NCI-H446 (cell line): ENCODE measurements at places on chromosomes 13 and 19.

DNA sequence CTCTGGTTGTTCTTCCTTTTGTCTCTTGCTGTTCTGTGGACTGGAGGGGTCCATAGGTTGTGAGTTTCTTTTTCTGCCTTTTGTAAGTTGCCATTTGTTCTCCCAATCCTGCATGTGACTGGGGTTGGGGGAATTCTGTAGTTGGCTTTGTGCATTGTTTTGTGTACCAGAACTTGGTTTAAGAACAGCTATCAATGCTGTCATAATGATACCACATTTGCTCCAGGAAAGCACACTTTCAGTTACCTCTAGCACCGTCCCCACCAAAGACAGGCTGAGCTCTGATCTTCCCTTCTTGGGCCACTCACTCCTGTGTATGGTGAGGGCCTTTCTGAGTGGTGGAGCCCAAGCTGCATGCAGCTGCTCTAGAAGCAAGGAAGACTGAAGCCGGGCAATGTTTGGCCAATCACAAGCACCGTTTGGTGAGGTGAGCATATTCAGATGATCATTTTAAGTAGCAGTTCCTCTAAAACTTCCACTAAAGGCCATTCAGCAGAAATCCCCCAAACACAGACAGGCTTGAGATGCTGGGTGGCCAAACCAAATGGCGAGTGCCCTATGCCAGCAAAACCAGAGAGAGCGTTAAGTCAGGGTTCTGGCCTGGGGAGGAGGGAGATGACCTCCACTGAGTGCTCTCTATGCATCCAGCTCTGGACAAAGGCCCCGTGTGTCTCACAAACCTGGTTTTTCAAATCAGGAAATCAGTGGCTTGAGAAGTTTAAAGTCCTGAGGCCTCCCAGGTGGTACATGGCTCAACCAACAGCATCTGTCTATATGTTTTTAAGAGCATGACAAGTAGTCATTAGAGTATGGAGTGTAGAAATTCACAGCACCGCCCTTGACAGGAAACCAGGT, 120.7 kb upstream of the SPATA13 start:
- no peak for DNase-seq

DNA sequence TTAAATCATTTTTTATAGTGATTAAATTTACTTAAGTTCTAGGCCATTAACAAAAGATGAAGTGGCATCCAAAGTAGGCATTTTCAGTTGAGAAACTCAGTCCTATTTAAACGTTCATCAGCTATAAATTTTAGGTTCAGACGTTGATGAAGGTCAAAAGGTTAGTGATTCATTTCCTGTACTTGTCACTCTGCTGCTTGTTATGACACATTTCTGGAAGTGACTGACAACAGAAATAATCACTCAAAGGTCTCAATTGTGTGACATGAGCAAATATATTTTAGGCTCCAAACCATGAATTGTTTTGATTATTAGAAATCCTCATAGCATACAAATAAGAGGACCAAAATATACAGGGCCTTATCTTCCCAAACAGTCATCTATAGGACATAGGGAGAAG, 10.3 kb upstream of the EDNRB start:
- no peak for DNase-seq

DNA sequence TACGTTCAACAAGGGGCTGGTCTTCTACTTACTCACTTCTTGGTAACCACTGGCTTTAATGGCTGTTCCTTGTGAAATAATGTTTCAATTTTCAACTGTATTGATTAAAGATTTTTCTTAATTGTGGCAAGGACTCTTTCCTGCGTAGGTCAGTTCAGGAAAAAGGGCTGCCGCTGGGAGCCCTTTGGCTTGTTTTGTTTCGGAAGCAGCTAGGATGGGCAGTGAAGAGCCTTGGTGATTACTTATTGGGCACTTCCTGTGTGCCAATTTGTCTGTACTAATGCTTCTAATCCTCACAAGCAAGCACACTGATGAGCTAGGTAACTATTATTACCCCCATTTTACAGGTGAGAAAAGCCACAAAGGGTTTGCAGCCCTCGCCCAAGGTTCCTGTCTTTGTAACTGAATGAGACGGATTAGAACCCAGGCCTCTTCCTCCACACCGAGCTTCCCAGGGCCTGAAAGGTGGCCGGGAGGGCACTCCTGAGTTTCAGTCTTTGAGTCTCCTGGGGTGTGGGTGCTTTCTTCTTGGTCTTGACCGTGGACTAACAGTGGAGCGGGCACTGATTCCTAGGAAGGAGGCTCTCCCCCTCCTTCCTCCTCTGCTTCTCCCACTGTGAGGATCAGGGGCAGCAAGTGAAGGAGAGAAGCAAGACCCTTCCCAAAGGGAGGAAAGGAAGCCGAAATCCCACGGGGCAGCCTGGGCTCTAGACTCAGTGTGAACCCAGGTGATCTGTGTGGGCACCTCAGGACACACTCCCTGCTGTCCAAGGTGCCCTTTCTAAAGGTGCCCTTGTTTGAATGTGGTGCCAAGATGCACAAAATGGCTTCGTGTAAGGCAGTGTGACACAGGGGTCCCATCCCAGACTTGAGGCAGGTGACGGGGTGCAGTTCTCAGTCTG, 3.7 kb downstream of the COL4A2 start:
- no peak for DNase-seq

GRCh38 chr13:26050568-26051230, 1.1 kb downstream of the SHISA2 start:
- DNase-seq: no peak

DNA sequence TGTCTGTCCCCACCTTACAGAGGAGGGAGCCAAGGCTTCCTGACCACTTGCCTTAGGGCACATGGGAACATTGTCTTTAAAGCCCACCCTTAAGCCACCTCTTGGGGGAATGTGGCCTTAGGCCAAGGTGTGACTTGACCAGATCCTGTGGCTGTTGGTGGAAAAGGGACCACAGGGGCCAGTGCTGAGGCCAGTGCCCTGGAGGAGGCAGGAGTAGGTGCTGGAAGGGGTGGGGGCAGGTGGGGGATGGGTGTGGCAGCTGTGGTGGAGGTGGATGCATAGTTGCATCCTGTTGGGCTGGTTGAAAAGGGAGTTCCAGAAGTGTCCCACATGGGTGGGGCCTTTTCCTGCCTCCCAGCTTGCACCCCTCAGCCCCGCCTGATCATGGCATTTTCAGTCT, 44.8 kb downstream of the DNM2 start:
- no peak for DNase-seq

GRCh38 chr13:46165485-46166223, 16.3 kb downstream of the LCP1 start:
- no peak for DNase-seq

DNA sequence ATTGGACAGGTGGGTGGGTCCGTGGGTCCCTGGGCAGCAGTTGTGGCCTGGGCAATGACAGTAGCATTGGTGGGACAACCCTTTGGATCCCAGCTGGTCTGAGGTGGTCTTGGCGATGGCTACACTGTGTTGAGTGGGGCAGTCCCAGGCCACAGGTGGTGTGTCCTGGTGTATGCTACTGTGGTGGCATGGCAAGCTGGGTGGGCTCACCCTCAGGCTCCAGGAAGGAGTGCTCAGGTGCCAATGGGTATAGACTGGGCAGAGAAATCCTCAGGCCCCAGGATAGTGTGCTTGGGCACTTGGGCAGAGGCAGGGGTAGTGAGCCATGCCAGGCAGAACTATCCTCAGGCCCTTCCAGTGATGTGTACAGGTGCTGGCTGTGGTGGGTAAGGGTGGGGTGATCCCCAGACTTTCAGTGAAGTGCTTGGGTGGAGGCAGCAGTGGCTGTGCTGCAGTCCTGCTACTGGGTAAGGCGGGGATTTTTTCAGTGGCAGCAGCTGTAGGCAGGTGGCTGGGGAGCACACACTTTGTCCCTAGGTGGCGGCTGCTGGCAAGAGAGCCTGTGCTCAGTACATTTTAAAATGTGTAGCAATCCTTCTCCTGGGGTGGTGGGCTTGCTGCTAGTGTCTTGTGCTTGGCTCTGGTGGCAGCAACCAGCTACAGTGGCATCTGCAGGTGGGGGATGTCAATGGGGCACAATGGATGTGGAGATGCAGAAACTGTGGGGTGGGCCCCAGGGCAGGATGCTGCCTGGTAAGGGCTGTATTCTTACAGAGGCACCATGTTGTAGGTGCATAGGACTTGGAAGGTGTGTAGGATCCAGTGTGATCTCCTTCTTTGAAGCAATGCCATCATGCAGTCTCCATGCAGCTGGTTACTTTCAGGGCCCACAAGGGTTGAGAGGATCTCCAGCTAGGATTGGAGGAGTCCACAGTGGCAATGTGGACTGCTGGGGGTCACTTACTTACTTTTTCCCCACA, 64.9 kb downstream of the DNAJC3 start:
- DNase-seq: no peak

DNA sequence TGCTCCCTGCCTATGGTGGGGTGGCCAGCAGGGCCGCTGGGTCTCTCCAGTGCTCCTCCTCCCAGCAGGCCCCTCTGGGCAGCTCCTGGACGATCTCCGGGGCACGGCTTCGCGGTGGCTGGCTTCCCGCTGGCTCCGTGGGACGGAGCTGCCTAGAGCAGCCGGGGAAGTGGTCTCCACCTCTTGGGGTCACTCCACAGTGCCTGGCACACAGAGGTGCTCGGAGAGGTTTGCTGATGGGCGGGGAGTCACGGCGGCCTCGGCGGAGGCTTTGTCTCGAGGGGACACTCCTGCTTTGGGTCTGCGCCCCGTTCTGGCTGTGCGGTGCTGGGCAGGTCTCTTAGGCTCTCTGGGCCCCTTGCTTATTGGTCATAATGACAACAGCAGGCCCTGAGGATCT, 9.9 kb upstream of the CACTIN start:
- no peak for DNase-seq

DNA sequence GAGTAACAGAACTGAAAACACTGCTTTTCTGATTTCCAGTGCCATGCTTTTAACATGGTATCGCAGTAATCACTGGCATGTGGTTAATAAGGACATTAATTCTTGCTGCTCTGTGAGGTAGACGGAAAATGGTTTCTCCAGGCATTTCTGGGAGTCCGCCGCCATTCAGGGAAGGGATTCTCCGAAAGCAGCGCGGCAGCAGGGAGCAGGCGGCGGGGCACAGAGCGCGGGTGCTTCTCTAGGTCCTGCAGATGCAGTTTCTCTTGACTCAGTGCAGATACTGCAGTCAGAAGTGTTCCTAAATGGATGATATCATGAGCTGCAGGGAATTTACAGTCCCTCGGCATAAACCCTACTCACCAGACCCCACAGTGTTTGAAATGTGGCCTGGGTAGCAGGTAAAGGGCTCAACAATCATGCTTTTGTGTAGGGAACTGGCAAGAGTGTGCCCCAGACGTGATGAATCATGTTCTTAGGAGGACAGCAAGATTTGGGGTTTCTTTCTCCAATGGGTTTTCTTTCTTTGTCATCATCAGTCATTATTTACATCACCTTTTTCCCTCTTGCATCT, 338.6 kb upstream of the ARGLU1 start:
- DNase-seq: no peak

- DNase-seq: no peak
Observed at GRCh38 chr19:49921871-49922795, 6.9 kb upstream of the ATF5 start.

GRCh38 chr19:11377237-11377636, 2.8 kb downstream of the SWSAP1 start:
- DNase-seq: peak; percentile 55

DNA sequence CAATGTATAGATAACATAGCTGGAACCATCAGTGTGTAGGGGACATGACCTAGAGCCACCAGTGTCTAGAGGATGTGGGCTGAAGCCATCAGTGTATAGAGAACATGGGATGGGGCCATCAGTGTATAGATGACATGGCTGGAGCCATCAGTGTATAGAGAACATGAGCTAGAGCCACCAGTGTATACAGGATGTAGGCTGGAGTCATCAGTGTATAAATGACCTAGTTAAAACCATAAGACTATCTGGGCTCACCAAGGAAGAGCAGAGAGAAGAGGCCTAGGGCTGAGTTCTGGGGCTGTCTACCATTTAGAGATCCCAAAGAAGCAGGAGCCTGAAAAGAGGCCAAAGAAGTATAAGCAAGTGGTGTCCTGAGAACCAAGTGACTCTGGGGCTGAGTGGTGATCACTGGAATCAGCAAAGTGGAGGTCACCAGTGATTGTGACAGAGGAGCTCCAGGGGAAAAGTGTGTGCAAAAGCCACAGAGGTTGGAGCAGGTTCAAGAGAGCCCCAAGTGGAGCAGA, 41.0 kb downstream of the RFX2 start:
- DNase-seq: no peak

- DNase-seq: no peak
Observed at GRCh38 chr13:75507027-75508001, 25.3 kb upstream of the TBC1D4 start.

- DNase-seq: no peak
Observed at GRCh38 chr13:97719736-97720135, 233.7 kb upstream of the IPO5 start.

- no peak for DNase-seq
Observed at GRCh38 chr13:24209138-24209537, 48.6 kb downstream of the SPATA13 start.

GRCh38 chr19:54231077-54231931, 8.5 kb upstream of the LILRB3 start:
- peak; percentile 81 for DNase-seq

DNA sequence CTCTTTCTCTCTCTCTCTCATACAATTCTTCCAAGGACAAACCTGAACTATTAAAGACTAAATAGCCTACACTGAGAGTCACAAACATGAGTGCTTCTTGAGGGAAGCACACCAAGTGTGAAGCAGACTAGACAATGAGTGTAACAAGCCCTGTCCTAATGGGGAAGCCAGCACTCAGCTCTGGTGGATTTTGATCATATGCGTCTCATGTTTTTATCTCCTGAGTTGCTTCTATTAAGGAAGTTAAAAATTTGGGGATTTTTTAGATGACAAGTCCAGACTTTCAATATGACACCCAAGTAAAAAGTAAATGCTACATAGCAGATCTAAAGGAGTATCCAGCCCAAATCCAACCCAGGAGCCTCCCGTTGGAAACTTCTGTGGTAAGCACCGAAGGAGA, 437.8 kb downstream of the RFC3 start:
- no peak for DNase-seq

DNA sequence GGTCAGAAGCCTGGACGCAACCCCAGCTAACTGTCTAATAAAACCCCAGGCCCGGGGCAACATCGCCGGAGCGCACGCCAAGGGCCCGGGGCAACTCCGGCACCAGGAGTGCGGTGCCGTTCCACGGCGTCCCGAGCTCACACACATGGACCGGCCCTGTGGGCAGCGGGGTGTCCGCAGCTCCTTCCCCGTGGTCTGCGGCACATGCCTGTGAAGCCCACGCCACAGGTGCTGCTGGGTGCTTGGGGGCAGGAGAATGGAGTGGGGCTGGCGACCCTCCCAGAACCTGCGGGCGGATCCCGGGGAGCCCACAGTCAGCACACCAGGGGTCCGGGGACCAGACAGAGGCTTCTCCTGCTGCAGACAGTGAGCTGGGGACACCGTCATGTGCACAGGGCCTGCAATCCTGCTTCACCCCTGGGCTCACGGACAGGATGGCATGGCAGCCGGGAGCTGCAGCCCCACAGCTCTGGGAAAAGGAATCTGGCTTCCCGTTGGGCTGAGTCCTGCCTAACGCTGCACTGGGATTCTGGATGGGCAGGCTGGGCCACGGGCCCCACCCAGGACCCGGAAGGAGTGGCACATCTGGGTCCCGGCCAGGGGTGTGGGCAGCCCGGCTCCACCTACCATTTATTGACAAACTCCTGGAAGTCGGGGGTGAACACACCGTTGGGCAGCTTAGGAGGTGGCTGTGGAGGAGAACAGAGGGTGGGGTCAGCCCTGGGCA, 28.2 kb upstream of the ZBTB7A start:
- no peak for DNase-seq
